ENCODE measurements at places on chromosomes 6 and 20.

GRCh38 chr6:113777601-113778000 lies 79.5 kb upstream of the MARCKS start:
- DNase-seq = no peak

- DNase-seq = no peak
These were observed 90.4 kb downstream of the SERAC1 start for GRCh38 chr6:158077676-158078075.

GRCh38 chr6:37658121-37658520 lies 39.6 kb downstream of the MDGA1 start:
- DNase-seq = no peak

- no peak for DNase-seq
These were observed 68.0 kb downstream of the OTOR start for GRCh38 chr20:16816192-16816591.

DNA sequence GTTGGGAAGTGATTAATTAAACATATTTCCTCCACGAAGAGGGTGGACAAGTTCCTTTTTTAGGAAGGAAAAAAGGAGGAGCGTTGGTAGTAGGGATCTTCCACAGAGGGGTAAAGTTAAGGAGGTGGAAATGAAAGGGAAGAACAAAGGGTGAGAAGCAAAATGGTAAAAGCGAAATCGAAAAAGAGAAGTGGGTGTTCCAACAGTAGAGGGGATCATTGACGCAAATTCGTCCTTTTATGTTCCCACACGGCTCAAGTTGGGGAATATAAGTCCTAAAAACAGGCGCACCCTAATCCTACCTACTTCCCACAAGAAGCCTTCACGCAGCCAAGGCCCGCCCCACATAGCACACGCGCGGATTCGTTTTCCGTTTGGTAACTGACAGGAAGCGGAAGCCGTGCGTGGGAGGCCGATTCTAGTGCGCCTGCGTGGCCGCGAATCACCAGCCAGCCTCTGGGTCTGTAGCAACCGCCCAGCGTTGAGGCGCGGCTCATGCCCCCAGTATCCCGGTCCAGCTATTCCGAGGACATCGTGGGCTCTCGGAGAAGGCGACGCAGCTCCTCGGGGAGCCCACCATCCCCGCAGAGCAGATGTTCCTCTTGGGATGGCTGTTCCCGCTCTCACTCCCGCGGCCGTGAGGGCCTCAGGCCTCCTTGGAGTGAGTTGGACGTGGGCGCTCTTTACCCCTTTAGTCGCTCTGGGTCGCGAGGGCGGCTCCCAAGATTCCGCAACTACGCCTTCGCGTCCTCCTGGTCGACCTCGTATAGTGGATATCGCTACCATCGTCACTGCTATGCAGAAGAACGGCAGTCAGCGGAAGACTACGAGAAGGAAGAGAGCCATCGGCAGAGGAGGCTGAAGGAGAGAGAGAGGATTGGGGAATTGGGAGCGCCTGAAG lies at the start of gene NKAPL:
Gene NKAPL, plus strand, starts transcription at position 421 of the 901 bp plus-strand sequence. Its CDS starts 75 bp downstream, at position 496.
- DNase-seq = peak; percentile 42

DNA sequence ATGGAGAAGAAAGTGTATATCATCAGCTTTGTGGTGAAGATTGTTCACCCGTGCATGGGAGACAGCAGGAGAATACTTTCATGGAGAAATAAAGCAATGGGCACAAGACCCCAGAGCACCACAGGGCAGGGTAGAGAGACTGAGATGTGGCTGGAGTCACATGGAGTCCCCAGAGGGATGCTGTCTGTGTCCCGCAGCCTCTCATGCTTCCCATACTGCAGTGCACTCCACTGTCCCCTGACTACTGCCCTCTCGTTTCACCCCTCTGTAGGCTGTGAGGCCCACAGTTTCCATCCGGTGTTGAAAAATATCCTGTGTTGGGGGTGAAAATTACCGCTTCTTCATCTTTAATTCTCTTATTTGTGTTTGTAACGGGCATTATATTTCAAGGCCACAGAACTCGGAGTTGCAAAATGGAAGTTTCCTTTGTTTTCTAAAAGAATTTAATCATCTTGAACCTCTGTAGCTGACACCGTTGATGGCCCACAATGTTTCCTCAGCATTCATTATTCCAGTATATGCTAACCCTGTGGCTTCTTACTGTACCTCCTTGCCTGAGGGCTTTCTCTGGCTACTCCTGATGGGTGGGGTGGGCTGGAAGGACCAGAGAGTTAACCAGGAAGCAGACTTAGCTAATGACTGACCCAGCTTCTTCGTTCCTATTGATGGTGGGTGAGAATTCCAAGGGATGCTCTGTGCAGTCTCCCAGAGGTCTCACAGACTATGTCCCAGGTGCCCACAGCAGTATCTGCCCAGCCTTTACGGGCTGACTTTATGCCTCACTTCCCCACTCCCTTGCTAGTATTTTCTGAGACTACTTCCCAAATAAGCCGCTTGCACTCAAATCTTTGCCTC lies 51.7 kb downstream of the PROKR2 start:
- no peak for DNase-seq

GRCh38 chr6:158322724-158323560 lies 10.7 kb downstream of the TULP4 start:
- no peak for DNase-seq

GRCh38 chr20:39333211-39333610 lies 371.1 kb downstream of the DHX35 start:
- no peak for DNase-seq

DNA sequence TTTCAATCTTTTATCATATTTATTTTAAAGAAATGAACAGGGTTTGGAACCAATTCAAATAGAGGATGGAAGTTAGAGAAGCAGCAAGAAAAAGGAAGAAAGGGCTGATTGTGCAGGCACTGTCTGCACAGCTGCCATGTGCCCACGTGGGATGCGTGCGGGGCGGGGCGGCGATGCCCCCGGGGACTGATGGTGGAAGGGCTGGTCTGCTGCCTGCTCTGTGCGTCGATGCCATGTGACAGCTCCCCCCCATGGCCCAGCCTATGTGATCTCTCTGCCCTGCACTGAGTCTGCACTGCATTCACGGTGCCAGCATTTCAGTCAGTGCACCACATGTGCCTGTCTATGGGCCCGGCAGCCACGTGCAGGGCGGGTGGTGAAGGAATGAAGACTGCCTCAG lies 96.4 kb downstream of the IRF4 start:
- DNase-seq = no peak

DNA sequence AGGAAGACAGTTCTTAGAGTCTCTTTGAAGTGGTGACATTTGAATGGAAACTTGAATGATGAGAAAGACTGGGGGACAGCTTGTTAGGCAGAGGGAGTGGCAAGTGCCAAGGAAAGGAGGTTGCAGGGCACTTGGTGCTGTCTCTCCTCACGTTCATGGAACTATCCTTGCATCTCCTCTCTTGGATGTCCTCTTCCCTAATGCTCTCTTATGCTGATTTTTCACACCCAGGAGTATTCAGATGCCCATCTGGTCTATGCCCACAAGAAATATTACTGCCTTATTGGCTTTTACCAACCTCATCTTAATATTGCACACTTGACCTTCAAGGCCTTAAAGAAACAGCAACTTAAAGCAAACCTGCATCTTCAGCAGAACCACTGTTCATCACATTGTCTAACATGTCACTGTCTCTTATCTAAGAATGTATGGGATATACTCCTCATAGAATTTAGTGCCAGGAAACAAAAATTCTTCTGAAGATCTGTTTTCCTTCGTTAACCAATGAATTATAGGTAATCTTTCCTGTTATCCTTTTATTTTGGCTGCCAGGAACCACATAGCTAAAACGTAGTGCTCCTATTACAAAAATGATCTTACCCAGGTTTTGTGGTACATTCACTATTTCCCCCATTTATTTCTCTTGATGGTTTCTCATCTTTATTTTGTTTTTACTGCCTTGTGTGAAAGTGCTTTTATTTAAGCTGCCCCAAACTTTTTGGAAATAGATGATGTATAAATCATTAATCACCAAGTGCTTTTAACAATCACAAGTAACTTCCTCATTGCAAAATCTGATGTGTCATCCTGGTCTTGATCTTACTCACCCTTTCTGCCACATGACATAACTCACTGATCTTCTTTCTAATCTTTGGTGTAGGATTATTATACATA lies 12.8 kb downstream of the RGS17 start:
- no peak for DNase-seq

DNA sequence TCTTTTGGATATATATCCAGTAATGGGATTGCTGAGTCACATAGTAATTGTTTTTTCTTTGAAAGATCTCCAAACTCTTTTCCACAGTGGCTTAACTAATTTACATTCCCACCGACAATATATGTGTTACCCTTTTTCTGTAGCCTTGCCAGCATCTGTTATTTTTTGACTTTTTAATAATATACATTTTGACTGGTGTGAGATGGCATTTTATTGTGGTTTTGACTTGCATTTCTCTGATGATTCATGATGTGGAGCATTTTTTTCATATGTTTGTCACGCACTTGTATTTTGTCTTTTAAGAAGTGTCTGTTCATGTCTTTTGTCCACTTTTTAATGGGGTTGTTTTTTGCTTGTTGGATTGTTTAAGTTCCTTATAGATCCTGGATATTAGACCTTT lies 58.9 kb upstream of the OPRM1 start:
- no peak for DNase-seq

- DNase-seq = no peak
These were observed 63.9 kb upstream of the MCHR2 start for GRCh38 chr6:100057941-100058340.

DNA sequence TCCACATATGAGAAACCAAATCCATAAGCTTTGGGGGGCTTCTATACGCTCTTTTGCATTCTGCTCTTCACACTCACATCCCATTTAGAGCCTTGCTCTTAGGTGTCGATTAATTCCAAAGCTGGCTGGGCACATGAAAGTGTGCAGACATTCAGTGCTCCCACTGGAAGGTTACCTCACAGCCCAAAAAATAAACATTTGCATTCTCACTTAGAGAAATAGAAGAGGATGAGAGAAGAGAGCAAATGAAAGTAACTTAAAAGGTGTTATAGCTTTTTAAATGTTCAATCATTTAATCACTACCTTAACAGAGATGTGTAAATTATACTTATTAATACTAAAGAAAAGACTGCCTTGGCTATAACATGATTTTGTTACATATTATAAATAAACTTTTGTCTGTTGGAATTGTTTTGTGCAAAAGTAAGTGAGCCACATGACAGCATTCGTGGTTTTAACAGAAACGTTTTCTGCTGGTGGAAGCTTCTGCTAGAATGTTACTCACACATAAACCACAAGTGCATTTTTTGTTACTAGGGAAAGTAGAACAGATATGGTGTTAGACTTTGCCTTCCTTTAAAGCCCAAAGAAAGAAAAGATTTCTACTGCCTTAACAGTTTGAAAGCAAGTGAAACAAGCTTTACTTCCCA lies 116.7 kb downstream of the SIM1 start:
- DNase-seq = no peak

GRCh38 chr20:29497261-29497671 lies 1760.2 kb upstream of the DEFB115 start:
- DNase-seq = no peak

DNA sequence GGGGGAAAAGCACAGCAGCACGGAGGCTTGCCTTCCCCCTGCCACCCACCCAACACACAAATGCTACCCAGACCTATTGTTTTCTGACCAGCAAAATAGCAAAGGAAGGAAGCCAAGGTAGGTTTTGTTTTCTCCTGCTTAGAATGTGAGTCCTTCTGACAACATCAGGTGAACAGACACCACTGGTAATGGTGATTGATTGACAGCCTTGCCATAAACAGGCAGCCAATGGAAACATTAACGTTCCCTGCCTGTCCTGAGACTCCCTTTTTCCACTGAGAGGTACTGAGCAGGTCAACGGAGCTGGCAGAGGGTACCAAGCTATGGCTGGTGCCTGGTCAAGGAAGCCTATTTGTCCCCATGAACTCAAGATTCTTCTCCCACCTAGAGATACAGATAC lies 234.4 kb downstream of the ADGB start:
- no peak for DNase-seq

- DNase-seq = no peak
These were observed 99.7 kb upstream of the SNX9 start for GRCh38 chr6:157723376-157723775.
